Naive thymus-derived CD4-positive, alpha-beta T cell (primary cell): ENCODE measurements at places on chromosomes 12 and 14. TPM values are rescaled to one million over a fixed set of nuclear protein-coding genes. Genes with fewer than 3 reads are reported as not detected.

DNA sequence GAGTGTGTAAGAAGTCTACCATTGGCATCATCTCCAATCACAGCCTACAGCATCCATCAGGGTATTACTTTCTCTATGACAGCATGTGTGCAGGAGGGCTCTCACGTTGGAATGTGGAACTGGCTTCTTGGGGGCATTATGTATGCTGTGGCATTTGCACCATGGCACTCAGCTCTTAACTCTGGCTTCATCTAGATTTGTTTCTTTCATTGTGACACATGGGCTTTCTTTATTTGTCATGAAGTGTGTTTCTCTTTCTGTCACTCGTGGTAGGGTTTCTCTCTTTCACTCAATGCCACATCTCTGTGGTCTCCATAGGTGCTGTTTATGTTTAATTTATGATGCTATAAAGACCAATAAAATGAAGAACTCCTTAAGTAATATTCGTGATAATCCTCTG, 191.2 kb upstream of the GARIN2 start:
- DNase-seq = no peak

GRCh38 chr12:130747867-130748740, 32.0 kb upstream of the RIMBP2 start:
- peak; percentile 67 for DNase-seq

The GNPNAT1 gene
- total RNA-seq = 6.3 TPM

DNA sequence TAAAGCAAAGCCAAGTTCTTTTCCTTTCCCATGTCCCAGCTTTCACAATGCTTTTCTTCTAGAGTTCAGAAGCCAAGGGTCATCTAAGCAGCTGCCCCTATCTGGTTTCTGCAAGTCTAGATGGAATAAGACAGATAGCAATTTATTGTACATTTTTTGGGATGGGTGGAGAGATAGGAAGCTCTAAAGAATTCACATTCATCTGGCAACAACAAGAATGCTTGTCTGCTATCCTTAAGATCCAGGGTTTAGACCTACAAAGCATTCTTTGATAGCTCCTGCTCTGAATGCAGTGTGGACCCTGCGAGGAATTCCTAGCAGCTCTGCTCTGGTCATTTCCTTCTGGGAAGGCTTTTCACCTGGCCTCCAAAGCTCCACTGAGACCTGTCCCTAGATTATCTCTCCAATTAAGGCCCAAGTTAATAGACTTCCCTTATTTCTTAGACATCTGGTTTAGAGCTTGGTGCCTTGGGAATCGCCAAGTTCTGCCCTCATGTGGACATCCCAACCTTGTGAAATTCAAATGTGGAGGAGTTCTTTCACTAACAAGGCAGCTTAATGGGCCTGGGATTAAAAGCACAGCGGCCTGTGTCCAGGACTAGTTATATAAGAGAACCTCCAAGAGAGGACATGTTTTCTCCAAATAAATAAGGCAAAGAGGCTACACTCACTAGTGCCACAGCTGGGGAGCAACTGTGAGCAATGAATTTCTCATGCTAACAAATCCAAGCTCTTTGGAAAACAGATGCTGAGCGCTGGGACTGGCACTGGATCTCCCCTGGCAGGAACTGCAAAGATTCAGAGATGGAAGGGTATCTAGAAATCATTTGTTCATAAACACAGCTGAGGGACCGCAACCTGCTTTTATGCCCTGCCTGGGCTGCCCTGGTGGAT, 384.5 kb upstream of the DDHD1 start:
- DNase-seq = no peak

DNA sequence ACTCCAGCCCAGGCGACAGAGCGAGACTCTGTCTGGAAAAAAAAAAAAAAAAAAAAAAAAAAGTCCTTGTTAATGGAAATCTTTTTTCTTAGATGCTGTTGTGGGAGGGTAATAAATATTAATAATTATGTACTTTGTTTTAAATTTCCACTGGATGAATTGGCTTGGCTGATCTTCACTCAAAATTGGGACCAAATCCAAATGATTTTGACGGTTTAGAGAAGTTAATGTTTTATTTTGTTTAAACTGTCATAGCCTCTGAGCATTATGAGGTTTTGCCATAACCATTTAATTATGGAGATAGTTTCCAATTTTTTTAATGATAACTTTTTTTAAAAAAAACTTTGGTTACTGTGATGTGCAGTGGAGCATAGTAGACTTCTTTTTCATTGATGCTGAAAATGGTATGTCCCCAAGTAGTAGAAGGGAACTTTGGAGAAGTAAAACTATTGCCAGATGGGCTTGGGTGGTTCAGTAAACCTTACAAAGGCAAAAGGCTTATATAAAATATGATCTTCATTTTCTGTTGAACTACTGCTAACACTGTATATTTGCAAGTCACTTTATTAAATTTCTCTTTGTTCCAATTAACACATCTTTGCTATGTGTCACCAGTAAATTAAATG, 3.9 kb upstream of the PMCH start:
- DNase-seq = no peak

DNA sequence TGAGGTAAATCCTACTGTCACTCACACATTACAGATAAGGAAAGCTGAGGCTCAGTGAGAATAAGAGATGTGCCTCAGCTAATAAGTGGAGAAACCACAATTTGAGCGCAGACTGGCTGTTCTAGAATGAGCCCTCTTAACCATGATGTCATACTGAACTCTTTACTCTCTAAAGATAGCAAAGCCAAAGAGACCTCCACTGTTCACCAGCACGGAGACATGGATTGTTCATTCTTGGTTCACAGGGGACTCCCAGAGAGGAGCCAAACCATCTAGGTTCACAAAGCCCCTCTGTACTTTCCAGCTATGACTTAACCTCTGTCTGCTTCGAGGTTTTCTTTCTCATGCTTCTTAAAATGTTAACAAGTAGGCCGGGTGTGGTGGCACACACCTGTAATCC, 32.7 kb upstream of the YARS2 start:
- no peak for DNase-seq

- DNase-seq = no peak
Observed at GRCh38 chr12:18146363-18146762, 56.4 kb upstream of the RERGL start.

The C14orf132 gene
- 0.41 and 0.53 TPM in 2 replicates for total RNA-seq

The FBXO34 gene
- 26.8 TPM for total RNA-seq

The ACOT6 gene
- total RNA-seq = not detected

GRCh38 chr12:85996280-85996679, 122.2 kb downstream of the NTS start:
- DNase-seq = no peak

The TTC8 gene
- total RNA-seq = 3.4 TPM

The MAP3K12 gene
- 22.8 TPM for total RNA-seq

- no peak for DNase-seq
Observed at GRCh38 chr14:71682337-71682736, 249.9 kb upstream of the RGS6 start.

GRCh38 chr14:103131580-103131979, 8.3 kb downstream of the TNFAIP2 start:
- no peak for DNase-seq

GRCh38 chr12:50928392-50928791, 24.0 kb upstream of the HIGD1C start:
- no peak for DNase-seq

GRCh38 chr14:52987514-52987913, 36.7 kb upstream of the FERMT2 start:
- no peak for DNase-seq

The SIX6 gene
- total RNA-seq = not detected

GRCh38 chr14:93002851-93003298, 79.9 kb downstream of the CHGA start:
- no peak for DNase-seq

- DNase-seq = no peak
Observed at GRCh38 chr12:71873821-71874220, 34.3 kb downstream of the TBC1D15 start.

- DNase-seq = no peak
Observed at GRCh38 chr12:15632708-15633107, 156.5 kb downstream of the EPS8 start.

DNA sequence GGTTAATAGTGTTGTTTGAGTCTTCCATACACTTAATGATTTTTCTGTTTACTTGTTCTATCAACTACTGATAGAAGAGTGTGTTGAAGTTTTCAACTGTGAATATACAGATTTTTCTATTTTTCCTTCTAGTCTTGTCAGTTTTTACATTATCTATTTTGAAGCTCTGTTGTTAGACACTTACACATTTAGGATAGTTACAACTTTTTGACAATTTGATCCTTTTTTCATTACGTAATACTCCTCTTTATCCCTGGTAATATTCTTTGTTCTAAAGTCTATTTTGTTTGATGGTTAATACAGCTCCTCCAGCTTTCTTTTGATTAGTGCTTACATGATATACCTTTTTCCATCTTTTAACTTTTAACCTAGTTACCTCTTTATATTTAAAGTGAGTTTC, 45.2 kb downstream of the DHRS2 start:
- DNase-seq = no peak

GRCh38 chr14:71358209-71358931, 451.1 kb downstream of the PCNX1 start:
- no peak for DNase-seq

The TRMT61A gene
- 15.1 TPM for total RNA-seq

The KRT85 gene
- not detected in 2 replicates for total RNA-seq
